ENCODE measurements at places on chromosomes 11 and 22.

GRCh38 chr11:64260147-64260708, 8.9 kb downstream of the PLCB3 start:
- no peak for DNase-seq

GRCh38 chr11:95469258-95469657, 238.3 kb upstream of the SESN3 start:
- no peak for DNase-seq

DNA sequence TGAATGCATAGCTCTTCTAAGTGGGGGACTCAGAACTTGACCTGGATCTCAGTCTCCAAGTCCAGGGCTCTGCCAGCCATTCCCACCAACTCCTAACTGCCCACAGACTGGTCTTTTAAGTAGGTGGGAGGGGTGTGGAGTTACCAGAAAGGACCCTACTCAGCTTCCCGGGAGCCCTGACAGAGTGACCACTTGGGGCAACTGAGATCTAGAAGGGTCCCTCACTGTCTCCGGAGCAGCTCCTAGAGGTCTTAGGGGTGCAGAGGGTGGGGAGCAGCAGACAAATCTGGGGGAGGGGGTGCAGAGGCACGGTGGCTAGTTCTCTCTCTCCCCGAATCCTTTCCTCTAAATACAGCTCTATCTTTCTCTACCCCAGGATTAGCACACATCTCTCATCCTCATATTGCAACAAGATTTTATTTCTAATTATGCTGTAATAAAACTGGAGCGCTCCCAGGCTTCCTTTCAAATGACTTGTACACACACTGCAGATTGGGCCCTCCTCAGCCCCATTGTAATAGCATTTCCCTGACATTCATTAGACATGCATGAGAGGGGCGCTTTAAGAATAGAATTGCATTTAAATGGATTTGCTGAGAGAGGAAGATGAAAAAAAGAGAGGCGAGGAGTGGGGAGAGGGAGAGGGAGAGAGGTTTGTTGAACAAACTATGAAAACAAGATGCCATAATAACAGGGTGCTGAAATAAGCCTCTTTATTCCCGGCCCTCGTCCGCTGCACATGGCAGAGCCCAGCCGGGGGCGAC, 219.0 kb downstream of the CEP164 start:
- no peak for DNase-seq

- peak; percentile 63 for DNase-seq
These were observed 19.7 kb upstream of the MYRF start for GRCh38 chr11:61732705-61733104.

- DNase-seq, result peak; percentile 76
These were observed 17.3 kb downstream of the TEAD1 start for GRCh38 chr11:12691473-12691872.

Measured in M059J (cell line).